Vagina (tissue), 2 donors: ENCODE measurements at places on chromosomes 12 and 14.

GRCh38 chr12:31944299-31944698 is 14.9 kb upstream of the RESF1 start:
- no peak for DNase-seq

- no peak for DNase-seq
Measured at GRCh38 chr12:6970096-6970527, 352 bp downstream of the PHB2 start.

DNA sequence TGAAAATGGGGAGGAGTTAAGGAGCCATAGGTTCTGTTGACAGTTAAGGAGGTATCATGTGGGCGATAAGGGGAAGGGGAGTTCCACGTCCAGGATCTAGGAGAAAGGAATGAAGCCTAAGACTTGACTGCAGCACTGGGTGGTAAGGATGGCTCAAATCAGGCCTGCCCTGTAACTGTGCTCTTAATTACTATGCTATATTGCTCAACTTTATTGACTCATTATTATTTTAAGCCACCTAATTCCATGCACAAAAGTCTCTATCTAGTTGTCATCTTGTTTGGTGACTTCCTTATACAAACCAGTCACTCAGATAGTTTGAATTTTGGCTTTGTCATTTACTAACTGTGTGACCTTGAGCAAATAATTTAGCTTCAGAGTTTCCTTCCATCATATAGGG is 242.1 kb upstream of the ARHGAP5 start:
- DNase-seq, result no peak

- no peak for DNase-seq
Measured at GRCh38 chr12:19130224-19131024, 891 bp downstream of the PLEKHA5 start.

GRCh38 chr12:98387444-98387843 is 127.9 kb upstream of the TMPO start:
- no peak for DNase-seq

- no peak for DNase-seq
Measured at GRCh38 chr12:121576851-121577391, 3.9 kb downstream of the KDM2B start.

- DNase-seq, result no peak
Measured at GRCh38 chr14:60632777-60633176, 16.5 kb downstream of the SIX1 start.

- DNase-seq, result no peak
Measured at GRCh38 chr12:92194561-92194960, 48.9 kb upstream of the BTG1 start.

DNA sequence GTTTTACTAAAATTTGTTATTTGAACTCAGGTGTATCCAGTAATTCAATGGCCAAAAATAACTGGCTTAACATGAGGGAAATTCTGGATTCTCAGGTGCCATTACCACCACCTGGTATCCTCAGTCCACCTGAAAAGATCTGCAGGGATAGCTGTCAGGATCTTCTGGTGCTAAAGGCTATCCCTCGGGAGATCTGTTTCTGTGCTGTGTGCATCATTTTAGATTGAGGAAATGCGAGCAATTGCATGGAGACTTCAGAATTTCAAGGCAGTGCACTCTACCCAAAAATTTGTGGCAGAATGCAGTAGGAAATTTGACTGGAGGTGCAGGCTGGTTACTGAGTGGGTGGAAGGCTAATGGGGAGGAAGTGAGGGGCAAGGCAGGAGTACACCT is 26.4 kb downstream of the ZCCHC8 start:
- no peak for DNase-seq

GRCh38 chr14:28323366-28323765 is 443.2 kb upstream of the FOXG1 start:
- DNase-seq, result no peak

DNA sequence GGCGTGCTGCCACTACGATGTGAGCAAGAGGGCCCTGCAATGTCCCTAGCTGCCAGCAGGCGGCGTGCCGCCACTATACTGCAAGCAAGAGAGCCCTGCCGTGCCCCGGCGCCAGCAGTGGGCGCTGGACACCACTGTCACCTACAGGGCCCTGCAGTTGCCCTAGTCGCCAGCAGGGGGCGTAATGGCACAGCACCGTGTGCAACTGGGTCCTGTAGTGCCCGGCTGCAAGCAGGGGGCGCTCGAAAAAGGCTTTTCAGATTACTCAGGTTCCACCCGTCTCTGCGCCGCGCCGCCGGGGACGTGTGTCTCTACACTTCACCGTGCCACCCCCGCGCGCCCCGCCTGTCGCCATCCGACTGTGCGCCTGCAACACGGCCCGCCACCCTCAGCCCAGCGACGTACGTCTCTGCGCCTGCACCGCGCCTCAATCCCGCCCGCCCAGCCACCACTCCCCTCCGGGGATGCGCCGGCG is 1356.9 kb downstream of the TMEM121 start:
- DNase-seq, result no peak

- DNase-seq, result no peak
Measured at GRCh38 chr14:44113769-44114730, 393.0 kb downstream of the FSCB start.

DNA sequence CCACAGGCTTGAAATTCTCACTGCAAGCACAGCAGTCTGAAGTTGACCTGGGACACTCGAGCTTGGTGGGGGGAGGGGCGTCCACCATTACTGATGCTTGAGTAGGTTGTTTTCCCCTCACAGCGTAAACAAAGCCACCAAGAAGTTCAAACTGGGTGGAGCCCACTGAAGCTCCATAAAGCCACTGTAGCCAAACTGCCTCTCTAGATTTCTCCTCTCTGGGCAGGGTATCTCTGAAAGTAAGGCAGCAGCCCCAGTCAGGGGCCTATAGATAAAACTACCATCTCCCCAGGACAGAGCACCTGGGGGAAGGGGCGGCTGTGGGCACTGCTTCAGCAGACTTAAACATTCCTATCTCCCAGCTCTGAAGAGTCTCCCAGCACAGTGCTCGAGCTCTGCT is 31.7 kb upstream of the ST8SIA1 start:
- DNase-seq, result no peak

DNA sequence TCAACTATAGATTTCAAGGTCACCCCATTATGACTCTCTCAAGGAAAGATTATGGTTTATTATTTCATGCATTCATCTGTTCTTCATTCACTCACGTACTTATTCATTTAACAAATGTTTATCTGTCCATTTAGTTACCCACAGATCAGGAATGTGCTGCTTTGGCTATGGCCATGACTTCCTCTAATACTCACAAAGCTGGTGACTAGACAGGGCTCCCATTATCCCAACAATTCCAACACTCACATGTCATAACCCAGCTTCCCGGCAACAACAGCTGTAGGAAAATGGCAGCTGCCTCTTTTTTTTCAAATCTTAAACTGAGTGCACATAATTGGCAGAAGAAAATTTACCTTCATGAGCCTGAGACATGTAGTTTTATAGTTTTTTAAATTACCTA is 190.8 kb upstream of the CCDC196 start:
- no peak for DNase-seq

- no peak for DNase-seq
Measured at GRCh38 chr12:126558810-126559209, 1493.6 kb downstream of the AACS start.

DNA sequence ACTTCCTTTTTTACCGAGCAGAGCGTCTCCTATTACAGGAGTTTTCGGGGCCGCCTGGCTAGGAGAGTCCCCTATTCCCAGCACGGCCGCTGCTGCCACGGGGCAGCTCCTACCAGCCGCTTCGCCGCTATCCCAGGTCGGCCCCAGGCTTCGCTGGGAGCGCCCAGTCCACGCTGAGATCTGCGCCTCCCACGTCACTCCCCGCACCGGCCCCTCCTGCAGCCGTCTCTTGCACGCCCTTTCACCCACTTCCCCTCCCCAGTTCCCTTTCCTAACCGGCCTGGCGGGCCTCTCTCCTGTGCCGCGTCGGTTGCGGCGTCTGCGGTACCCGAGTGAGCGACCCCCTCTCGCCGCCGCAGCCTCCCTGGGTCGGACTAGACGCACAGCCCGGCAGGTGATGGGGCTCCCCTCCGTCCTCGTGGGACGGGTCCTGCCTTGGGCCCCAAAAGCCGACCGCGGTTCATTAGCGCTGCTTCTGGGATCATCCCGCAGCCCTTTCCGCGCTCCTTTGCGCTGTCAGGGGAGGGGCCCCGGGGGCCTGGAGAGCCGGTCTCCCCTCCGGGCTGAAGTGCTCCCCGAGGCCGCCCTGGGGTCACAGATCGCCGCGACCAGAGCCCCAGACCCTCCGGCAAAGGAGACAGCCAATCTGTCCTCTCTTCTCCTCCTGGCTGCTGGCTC is 1318.4 kb downstream of the TMEM121 start:
- peak; percentile 80 for DNase-seq

- no peak for DNase-seq
Measured at GRCh38 chr12:132044661-132045412, 95.1 kb downstream of the EP400 start.

GRCh38 chr14:79011920-79012204 is 841.7 kb downstream of the NRXN3 start:
- no peak for DNase-seq

DNA sequence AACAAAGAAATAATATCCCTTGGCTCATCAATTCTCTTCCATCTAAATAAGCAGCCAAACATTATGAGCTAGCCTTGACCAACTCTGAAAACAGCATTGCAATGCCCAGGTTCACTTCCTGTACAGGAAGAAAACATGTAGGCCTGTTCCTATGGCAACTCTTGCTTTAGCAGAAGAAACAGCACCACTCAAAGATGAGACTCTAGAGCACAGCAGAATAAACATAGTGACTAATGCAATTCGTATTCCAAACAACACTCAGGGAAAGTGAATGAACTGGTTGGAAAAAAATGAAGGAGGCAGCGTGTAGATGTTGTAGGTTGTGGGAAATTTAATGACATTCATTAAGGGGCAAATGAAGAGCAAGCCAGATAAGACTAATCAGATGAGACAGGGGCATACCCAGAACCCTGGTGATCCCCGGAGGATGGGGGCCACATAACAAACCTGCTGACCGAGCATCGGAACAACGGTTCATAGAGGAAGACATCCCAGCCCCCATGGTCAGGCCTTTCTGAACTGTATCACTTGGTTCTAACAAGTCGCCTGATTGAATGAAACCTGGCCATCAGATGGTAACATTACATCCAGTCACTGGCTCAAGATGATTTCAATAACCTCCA is 9.0 kb downstream of the ARHGDIB start:
- no peak for DNase-seq

- DNase-seq, result no peak
Measured at GRCh38 chr12:131832321-131833231, 4.4 kb downstream of the MMP17 start.

GRCh38 chr12:110367181-110367864 is 36.2 kb downstream of the ANAPC7 start:
- no peak for DNase-seq

DNA sequence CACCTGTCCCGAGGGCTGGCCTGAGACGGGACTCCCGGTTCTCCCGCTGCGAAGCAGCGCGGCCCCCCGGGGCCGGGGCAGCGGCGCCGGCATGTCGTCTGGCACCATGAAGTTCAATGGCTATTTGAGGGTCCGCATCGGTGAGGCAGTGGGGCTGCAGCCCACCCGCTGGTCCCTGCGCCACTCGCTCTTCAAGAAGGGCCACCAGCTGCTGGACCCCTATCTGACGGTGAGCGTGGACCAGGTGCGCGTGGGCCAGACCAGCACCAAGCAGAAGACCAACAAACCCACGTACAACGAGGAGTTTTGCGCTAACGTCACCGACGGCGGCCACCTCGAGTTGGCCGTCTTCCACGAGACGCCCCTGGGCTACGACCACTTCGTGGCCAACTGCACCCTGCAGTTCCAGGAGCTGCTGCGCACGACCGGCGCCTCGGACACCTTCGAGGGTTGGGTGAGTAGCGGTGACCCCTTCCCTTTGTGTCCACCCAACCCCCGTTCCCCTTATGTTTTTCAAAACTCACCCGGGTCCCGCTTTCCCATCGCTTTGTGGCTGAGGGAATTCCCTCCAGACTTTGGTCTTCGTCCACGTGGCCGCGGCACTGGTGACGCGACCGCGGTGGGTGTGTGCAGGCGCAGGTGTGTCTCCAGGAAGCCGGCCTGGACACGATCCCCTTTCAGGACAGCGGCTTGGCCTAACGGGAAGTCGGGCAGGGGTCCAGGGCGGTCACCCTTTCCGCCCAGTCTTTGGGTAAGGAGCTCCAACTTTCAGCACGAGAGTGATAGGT is 826 bp downstream of the PRKCH start:
- DNase-seq, result no peak

DNA sequence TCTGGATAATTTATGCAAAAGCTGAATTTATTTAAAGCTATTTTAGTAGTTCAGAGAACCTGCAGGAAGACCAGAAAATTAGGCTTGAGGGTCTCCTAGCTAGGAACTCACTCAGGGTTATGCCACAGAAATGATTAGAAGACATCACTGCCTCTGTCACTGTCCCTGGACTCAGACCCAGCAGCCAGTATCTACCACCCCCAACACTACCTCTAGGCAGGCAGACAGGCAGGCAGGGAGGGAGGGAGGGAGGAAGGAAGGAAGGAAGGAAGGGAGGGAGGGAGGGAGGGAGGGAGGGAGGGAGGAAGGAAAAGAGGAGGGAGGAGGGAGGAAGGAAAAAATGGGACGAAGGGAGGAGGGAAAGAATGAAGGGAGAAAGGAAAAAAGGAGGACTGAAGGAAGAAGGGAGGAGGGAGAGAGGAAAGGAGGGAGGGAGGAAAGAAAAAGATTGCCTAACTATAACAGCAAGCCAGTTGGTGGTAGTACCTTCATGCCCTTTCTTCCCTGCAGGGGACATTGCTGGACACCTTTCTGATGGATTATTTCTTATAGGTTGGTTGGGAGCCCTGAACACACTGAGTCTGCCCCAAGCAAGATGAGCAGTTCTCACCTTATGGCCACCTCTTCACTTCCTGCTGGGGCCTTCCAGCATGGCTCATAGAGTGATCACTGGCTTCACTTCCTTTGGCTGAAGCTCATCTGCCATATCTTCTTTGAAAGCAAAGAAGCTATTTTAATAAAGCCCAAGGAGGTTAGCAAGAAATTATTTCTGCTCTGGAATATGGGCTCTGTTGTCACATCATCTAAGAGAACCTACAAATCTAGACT is 49.7 kb downstream of the KICS2 start:
- DNase-seq, result no peak

GRCh38 chr12:26705851-26706250 is 127.1 kb downstream of the ITPR2 start:
- DNase-seq, result no peak

- DNase-seq, result no peak
Measured at GRCh38 chr12:113537751-113538087, 66.0 kb upstream of the LHX5 start.

DNA sequence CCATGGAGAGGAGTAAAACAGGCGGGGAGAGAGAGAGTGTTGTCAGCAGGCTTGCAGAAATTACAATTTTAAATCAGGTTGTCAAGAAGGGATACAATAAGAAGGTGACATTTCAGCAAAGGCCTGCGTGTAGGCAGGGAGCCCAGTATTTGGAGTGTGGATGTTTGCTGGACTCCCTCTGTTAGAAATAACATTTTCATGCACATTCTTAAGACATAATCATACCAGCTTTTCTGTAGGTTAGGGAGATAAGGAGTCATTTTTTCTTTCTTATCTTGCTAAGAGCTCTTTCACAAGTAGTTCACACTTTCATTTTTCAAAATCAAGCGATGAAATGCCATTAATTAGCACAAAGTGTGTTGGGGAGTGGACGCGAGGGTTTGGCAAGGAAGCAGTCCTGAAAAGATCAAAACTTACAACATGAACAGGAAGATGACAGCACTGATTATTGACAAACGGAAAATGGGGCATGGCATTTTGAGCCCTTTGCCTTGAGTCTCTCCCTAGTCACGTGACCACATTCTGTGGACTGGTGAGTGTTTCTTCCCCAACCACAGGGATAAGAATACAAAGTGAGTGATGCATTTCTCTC is 160.2 kb downstream of the DAD1 start:
- no peak for DNase-seq
